Hematopoietic multipotent progenitor cell treated with erythropoietin and hydrocortisone succinate and interleukin-3 and kit ligand, for 6 days (in vitro differentiated cells): ENCODE measurements at places on chromosomes 5 and 9.

DNA sequence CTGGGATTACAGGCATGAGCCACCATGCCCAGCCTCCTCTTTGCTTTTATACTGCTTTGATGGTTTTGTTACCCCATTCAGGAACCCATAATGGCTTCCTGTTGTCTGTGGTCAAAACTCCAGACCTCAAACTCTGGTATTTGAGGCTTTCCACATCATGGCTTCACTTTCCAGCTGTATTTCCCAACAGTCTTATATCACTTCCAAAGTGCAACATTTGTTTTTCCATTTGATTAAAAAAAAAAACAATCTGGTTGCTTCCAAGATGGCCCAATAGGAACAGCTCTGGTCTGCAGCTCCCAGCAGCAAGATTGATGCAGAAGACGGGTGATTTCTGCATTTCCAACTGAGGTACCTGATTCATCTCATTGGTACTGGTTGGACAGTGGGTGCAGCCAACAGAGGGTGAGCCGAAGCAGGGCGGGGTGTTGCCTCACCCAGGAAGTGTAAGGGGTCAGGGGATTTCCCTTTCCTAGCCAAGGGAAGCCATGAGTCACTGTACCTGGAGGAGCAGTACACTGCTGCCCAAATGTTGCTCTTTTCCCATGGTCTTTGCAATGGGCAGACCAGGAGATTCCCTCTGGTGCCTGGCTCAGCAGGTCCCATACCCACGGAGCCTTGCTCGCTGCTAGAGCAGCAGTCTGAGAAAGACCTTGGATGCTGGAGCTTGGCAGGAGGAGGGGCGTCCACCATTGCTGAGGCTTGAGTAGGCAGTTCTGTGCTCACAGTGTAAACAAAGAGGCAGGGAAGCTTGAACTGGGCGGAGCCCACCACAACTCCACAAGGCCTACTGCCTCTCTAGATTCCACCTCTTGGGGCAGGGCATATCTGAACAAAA lies 458.4 kb downstream of the KDM4C start:
- DNase-seq = peak; percentile 66

DNA sequence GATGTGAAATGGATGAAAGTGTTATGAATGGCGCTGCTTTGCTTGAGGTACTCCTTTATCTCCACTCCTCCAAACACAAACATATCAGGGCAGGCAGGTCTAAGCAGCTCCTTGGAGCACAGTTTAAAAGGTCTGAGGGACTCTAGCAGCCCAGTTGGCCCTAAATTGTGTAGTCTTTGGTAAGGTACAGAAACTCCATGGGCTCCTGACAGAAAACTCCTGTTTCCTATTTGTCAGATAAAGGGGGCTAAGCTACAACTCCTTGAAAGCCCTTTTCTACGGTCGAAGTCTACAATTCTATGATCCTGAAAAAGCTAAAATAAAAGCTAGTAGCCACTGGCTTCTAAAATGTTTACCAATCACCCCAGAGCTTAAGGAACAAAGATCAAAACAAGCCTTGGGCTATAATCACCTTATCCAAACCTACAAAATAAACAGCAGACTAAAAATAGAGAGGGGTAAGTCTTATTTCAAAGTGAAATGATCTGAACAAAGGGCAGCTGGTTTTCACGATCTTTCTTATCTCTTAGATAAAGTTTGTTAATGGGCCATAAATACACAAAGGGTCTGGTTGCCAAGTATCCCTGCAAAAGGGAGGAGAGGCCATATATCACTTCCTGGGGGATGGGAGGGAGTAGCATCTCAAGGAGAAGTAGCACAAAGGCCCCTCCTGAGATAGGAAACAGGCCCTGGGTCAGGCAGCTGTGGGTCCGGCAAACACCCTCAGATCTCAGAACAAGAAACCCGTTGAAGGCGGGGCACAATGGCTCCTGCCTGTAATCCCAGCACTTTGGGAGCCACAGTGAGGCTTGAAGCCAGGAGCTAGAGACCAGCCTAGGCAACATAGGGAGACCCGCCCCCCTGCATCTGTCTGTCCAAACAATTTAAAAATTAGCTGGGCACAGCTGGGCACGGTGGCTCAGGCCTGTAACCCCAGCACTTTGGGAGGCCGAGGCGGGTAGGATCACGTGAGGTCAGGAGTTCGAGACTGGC lies 28.3 kb upstream of the DENND4C start:
- DNase-seq = no peak

DNA sequence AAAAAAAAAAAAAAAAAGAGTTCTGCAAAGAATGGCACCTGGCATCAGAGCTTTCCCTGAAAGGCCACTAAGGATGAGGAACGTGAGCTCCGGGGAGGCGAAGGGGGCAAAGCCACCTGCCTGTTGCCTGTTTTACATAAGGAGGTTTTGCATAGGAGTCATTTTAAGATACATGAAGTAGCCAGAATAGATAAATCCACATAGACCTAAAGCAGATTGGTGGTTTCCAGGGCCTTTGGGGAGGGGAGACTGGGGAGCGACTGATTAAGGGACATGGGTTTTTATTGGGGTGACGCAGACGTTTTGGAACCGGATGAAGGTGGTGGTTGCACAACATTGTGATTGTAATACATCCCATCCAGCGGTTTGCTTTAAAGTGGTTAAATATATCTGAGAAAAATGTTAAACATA lies 7.1 kb downstream of the NEK6 start:
- DNase-seq = peak; percentile 63

DNA sequence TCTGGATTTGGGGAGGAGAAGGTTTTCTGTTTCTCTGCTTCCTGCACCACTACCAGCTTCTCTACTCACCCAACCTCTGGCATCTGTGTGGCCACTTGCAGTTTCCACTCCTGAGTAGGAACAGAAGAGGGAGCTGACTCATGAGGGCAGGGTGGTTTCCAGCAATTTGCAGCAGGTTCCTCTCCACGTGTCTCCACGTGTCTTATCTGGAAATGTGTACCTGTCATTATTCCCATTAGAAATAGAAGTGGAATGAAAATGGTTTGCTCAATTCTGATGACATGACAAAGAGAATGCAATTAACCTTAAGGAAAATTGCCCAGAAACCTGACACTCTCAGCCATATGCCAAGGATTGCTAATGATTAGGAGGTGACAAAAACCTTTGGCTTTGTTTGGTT lies 33.0 kb downstream of the EGFLAM start:
- DNase-seq = no peak

DNA sequence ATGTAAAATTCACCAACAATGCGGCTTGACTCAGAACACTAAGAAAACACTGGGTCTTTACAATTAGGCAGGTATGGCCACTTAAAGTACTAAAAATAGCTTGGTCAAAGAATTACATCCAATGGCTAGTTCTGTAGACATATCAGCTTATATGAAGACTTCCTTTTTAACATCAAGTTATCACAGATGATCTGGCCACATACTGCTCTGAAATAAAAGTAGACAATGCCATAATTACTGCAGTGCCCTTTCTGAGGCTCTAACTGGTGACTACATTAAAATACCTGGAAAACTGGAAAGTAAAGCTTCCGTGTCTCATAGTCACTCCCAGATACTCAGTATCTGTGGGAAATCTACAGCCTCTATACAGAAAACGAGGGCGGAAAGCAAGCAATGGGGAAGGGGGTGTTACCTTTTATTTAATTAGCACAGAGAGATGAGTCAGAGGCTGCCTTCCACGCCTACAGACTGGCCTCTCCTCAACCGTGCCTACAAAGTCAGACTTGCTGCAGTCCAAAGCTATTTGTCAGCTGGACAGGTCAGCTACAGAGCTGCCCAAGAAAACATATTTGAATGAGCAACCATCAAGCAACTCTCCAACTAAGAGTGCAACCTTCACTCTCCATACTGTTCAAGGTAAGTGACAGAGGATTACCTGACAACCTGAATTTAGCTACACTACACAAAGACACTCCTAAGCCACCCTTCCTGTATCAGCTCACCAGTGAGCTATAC lies 8.7 kb downstream of the SERINC5 start:
- peak; percentile 84 for DNase-seq

GRCh38 chr5:66616520-66617225 lies 20.5 kb downstream of the MAST4 start:
- DNase-seq = peak; percentile 65

GRCh38 chr9:130858739-130859705 lies 24.0 kb downstream of the ABL1 start:
- no peak for DNase-seq

DNA sequence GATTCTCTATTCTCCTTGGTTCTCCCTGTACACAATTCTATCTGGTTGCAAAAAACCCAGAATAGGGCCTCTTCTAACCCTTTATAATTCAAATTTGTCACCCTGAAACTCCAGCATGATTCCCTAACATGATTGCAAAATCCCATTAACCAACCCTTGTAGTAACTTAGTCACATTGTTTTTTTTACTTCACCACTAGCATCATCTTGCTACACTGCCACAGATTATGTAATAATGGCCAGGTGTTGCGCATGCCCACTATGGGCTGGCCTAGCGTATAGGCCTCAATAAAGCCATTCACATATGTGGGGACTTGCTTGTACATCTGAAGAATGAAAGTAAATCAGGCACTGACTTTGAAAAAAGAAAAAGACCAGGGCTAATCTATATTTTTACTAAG lies 25.7 kb downstream of the FAM170A start:
- peak; percentile 67 for DNase-seq

DNA sequence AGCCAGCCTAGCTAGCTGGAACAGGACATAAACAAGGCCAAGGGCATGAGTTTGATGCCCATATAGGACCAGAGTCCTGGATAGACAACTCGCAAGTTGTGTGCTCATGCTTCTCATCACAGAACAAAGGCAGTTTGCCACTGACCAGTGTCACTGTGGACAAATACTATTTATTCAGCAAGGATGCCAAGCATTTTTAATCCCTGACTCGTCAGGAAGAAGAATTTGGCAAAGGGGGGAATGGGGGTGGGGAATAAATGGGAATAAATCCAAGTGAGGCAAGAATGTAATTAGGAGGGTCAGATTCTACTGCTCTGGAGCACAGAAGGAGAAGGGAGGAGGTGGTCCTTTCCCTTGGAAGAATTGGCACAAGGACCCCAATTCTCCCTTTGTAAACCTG lies 46.8 kb upstream of the ANKRD55 start:
- no peak for DNase-seq

DNA sequence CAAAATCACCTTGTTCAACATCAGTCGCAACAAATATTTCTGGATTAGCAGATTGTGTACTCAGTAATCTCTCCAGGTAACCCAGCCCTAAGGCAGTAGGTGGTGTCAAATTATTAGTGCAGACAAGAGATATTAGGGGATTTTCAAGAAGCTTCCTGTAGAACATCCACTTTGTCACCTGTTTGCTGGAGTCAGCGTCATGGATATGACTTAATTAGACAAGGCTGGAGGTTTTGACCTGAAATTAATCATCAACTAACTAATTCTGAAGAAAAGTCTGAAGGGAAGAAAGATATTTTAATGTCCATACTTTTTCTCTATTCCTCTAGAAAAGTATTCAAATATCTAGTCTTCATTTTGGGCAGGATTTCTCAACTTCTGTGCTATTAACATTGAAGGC lies 91.4 kb upstream of the CCDC112 start:
- DNase-seq = no peak

GRCh38 chr5:77167695-77168121 lies 42.8 kb upstream of the PDE8B start:
- DNase-seq = no peak

DNA sequence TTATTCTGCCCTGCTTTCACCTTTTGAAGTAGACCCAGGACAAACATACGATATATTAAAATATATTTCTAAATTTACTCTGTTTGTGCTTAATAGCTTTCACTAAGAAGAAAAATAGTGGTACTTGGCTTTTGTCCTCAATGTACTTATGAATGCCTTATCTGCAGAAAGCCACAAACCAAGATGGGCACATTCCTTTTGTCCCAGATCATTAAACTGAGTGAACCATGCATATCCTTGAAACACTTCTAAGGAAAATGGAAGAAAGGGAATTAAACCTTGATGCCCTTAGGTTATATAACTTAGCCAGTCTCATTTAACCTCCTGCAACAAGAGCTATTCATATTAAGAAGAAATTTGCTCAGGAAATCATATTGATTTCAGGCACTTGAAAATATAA lies 553.8 kb upstream of the CDH9 start:
- DNase-seq = no peak

DNA sequence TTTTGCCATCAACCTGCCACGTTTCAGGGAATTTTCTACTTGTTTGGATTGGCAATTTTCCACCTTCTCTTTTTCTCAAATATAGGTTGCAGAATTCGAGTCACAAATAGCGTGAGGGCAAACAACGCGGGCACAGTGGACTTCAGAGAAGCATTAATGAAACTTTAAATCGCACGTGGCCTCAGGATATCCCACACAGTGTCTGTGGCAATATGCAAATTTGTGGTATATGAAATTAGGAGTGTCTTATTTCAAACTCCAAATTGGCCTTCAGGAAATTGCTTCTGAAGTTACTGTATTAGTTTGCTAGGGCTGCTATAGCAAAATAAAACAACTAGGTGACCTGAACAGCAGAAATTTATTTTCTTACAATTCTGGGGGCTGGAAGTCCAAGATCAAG lies 91.2 kb downstream of the MTRR start:
- no peak for DNase-seq

GRCh38 chr5:127647361-127647958 lies 1.4 kb upstream of the CTXN3 start:
- DNase-seq = no peak

GRCh38 chr9:89249001-89249400 lies 62.0 kb upstream of the CKS2 start:
- no peak for DNase-seq

GRCh38 chr5:9105851-9106250 lies 440.0 kb downstream of the SEMA5A start:
- no peak for DNase-seq

GRCh38 chr5:41161271-41161670 lies 52.1 kb downstream of the C6 start:
- no peak for DNase-seq

DNA sequence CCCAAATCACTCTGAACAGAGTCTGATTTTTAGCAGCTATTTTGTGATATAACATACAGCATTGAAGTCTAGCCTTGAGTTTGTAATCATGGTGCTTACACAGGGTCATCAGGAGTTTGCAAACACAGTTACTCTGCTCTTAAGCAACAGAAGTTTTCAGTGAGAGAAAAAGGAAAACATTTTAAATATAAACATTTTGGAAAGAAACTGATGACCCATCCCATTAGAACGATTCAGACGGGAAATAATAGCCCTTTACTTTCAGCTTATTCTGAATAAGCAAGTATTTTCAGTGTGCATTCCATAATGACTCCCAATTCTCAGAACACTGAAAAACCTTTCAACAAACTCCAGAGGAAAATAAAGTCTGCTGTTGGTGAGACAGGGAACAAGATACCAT lies 46.7 kb upstream of the TMC1 start:
- DNase-seq = no peak

DNA sequence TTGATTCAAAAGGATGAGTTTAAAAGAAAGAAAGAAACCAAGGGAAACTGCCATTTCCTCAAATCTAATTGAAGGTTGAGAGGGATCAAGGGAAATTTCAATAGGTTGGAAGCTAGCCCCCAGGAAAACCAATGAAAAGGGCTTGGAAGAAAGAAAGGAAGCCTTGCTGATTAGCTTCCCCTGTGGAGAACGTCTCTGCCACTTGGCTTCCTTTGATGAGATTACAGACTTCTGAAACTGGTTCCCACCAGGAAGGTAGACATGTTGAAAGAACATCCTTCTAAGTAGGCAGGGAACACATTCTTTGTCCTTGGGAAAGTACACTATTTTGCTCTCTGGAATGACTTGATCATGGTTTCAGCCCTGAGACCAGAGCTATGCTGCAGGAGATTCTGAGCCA lies 65.5 kb upstream of the DMRTA1 start:
- no peak for DNase-seq
